NCI-H146 (cell line): ENCODE measurements at places on chromosomes 12 and 14.

GRCh38 chr14:20530771-20531571 is 25.6 kb downstream of the RNASE10 start:
- DNase-seq, result peak; percentile 60

DNA sequence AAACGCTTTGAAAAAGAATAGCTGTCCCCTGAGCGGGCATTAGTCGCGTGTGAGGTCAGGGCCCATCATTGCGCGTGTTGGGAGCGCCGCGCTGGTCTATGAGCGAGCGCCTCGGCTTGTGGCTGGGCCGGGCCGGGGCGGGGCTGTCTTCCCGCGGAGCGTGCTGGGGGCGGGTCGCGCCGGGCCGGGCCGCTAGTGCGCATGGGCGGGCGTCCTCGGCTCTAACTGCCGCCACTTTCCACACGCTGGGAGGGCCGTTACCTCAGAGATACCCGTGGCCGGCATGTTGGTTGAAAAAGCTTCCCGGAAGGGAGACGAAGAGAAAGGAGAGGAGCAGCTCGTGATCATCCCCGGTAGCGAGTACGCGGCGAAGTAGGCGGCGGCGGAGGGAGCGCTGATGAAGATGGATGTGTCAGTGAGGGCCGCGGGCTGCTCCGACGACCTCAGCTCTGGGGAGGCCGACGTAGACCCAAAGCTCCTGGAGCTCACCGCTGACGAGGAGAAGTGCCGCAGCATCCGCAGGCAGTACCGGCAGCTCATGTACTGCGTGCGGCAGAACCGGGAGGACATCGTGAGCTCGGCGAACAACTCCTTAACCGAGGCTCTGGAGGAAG is at the start of gene EID3:
Gene EID3, plus strand, starts transcription at position 202 of the 614 bp plus-strand sequence. Its CDS starts 196 bp downstream, at position 398.
- no peak for DNase-seq

DNA sequence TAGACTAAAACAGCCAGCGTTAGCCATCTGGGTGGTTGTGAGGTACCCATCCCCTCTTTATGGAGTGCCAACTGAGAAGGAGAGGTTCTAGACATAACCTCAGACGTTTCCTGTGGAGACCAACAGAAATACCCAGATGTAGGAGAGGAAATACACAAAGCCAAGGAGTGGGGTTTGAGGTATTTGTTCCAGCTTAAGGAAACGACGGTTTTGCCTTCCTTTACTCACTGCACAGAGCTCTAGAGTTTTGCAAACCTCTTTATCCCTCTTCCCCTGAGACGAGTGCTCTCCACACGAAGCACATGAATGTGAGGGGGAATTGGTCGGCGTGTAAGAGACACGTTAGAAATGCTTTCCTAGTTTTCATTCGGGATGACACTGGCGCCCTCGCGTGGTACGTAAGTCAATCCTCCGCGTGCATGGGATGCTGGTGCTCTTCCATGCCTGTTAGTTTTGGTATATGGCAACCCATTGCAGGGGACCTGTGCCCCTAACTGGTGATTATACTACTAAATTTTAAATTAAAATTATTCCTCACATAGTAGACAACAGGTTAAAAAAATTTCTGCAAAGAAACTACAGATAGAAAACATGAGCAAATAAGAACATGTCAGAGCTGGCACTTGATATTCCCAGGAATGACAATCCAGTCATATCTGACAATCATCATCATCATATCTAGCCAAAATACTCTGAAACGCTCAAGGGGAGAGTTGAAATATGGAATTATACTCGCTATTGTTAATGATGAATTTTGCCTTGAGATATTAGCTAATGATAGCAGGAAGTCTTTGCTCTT is 121.7 kb downstream of the PPM1H start:
- peak; percentile 49 for DNase-seq

- DNase-seq, result peak; percentile 78
Observed at GRCh38 chr12:92695577-92695976, 7.2 kb upstream of the PLEKHG7 start.

DNA sequence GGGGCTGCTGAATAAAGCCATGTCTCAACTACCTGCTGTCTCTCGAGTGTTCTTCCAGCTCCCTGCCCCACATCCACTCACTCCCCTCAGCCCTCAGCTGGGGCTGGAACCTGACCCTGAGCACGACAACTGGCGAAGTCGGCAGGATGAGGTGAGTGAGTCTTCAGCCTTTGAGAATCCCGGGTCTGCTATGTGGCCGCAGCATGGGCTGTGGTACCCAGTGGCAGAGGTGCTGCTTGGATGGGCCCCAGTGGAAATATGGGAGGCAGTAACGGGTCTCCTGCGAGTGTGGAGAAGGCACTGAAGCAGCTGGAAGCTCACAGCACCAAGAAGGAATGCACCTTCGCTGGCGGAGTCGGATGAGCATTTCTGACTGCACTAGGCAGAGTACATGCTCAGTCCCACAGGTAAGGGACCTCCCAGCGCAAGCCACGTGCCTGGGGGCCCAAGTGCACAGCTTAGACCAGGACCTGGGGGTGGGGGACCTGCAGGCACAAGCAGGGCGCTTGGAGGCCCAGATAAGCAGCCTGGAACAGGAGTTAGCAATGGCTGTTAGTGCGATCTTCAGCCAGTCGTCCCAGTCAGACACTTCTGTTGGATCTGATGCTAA is 95.5 kb upstream of the TMPO start:
- no peak for DNase-seq

DNA sequence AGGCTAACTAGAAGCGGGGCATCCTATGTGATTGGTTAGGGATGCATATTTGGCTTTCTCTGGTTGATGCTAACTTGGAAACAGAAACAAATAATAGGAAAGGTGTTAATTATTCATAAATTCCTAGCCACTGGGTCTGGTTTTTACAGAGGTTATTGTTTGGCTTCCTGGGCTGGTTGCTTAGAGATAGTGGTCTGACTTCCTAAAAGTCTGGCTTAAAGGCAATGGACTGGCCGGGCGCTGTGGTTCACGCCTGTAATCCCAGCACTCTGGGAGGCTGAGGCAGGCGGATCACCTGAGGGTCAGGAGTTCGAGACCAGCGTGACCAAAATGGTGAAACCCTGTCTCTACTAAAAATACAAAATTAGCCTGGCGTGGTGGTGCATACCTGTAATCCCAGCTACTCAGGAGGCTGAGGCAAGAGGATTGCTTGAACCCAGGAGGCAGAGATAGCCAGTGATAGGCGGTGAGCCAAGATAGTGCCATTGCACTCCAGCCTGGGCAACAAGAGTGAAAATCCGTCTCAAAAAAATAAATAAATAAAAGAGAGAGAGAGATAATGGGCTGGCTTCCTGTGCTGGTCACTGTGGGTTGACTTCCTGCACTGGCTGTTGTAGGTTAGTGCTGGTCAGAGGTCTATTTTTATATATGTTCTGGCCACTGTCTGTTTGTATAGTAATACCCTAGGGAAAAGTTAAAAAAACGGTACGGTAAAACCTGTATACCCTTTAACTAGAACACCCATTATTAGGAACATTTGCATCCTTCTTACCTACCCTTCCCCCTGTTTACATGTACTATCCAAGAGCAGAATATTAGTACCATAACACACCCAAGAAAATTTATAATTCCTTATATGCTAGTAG is 24.1 kb downstream of the OR6S1 start:
- DNase-seq, result no peak

GRCh38 chr12:974271-974862 is 16.7 kb upstream of the ERC1 start:
- DNase-seq, result no peak

DNA sequence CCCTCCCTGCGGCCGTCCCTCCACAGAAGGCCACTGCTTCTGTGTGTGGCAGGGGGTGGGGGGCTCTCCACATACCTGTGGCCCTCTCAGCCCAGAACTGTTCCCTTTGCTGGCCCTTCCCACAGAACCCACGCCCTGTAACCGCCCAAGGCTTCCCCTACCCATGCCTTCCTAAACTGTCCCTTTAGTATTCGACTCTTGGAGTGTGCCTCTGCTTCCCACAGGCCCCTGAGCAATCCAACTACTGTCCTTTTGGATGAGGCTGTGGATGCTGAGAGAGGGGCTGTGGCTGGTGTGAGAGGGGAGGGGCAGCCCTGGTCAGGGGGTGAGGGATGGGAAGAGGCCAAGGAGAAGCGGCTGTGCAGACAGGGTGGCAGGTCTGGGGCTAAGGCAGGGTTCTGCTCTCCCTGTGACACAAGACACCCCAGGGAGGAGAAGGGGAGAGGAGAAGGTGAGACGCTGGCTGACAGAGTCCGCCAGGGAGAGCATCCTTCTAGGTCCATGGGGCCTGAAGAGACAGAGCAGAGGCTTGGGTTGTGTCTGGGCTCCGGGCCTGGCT is 46.0 kb downstream of the DLK1 start:
- DNase-seq, result no peak

- peak; percentile 78 for DNase-seq
Observed at GRCh38 chr12:52121824-52122539, 42.5 kb downstream of the SMIM41 start.
